Fibroblast of lung (primary cell): ENCODE measurements at places on chromosomes 6 and 20. TPM values are rescaled to one million over a fixed set of nuclear protein-coding genes. Genes with fewer than 3 reads are reported as not detected.

DNA sequence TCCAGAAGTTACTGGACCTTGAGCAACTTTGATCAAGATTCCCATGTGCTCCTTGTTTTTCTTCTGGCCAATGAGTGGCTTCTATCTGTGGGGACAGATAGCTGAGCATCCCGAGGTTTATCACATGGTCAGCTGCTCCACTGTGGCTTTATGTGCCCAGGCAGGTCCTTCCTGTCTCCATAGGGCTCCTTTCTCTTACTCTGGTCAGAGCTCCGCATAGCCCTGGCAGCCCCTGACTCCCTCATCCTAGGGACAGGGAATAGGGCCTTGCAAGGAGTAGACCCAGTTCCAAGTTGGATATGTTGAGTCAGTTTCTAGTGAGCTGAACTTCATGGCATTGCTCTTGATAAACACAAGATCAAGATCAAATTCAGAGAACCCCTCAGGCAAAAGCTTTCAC, 6.4 kb upstream of the MAS1L start:
- H3K27me3 ChIP-seq = no peaks in the 10 kb centered on the region
- no peaks in the 10 kb centered on the region for H3K36me3 ChIP-seq
- no peak overlapping the region for H3K4me3 ChIP-seq
- no peaks in the 10 kb centered on the region for H3K4me1 ChIP-seq
- no peak overlapping the region for H3K27ac ChIP-seq
- no peak for DNase-seq

DNA sequence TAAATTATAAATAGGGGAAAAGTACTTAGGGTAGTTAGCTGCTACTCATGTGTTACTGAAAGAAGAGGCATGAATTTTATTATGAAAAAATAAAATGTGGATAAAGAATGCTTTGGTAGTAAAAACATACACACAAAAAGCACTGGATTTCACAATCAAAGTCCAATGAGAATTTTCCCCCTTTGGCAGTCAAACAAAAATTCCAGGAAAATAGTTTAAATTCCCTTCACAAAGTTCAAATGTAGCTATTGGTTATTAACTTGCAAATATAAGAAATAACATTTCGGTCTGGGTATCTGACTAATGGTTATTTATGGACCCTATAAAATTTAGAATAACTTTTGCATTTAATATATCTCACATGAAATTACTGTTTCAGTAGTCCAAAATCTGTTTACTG, 210.4 kb downstream of the FOXC1 start:
- H3K27ac ChIP-seq = no peak overlapping the region
- H3K4me1 ChIP-seq = peaks cover 14% of the 10 kb centered on the region
- H3K4me3 ChIP-seq = no peak overlapping the region
- no peaks in the 10 kb centered on the region for H3K36me3 ChIP-seq
- H3K27me3 ChIP-seq = no peaks in the 10 kb centered on the region

DNA sequence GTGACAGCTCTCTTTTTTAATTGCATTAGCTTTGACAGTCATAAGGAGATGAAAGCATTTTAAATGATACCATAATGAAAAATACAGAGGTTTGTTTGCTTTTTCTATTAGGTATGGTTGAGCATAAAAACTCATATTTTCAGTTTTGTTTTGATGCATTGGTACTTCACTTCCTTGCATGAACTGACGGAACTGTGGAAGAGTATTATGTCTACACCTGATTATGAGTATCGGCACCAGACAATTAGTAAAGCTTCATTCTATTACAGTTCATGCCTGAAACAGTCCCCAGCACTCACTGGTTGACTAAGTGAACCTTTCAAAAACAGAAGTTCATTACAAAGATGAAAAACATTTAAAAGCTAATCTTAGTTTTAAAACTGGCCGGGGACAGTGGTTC, 593.0 kb downstream of the GRIK2 start:
- H3K36me3 ChIP-seq = no peaks in the 10 kb centered on the region
- H3K4me1 ChIP-seq = no peaks in the 10 kb centered on the region
- no peaks in the 10 kb centered on the region for H3K27me3 ChIP-seq
- H3K4me3 ChIP-seq = no peak overlapping the region
- no peak for DNase-seq

DNA sequence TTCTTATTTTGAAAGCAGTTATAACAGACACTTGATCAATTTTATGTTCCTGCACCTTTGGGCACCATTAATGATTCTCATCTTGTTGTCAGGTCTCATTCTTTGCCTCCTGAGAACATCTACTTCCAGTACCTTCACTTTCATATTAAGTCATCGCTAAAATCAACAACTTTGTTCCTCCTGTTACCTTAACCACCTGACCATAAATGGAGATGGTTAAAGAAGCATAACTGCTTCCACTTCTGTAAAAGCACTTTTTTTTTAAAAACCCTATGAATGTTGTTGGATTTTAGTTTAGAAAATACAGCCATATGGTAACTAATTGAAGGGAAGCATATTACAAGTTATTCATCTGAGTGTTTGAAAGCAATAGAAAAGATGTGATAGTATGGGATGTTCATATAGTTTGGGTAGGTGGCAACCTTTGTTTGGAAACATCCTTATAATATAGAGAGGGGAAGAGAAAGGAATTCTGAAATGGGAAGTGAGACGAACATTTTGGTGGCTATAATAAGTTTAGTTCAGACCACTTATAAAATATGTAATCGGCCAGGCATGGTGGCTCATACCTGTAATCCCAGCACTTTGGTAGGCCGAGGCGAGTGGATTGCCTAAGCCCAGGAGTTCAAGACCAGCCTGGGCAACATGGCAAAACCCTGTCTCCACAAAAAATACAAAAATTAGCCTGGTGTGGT, 53.9 kb downstream of the AFG1L start:
- H3K4me1 ChIP-seq = no peaks in the 10 kb centered on the region
- no peaks in the 10 kb centered on the region for H3K36me3 ChIP-seq
- H3K4me3 ChIP-seq = no peak overlapping the region
- no peaks in the 10 kb centered on the region for H3K27me3 ChIP-seq
- no peak overlapping the region for H3K27ac ChIP-seq

GRCh38 chr6:53009056-53009455, 14.0 kb upstream of the GSTA4 start:
- no peak overlapping the region for H3K27ac ChIP-seq
- peaks cover 6% of the 10 kb centered on the region for H3K4me1 ChIP-seq
- H3K36me3 ChIP-seq = peaks cover 11% of the 10 kb centered on the region
- no peaks in the 10 kb centered on the region for H3K27me3 ChIP-seq

- no peaks in the 10 kb centered on the region for H3K4me1 ChIP-seq
- H3K4me3 ChIP-seq = no peak overlapping the region
- no peak overlapping the region for H3K27ac ChIP-seq
- no peaks in the 10 kb centered on the region for H3K36me3 ChIP-seq
- H3K27me3 ChIP-seq = no peaks in the 10 kb centered on the region
- peak; percentile 73 for DNase-seq
Measured at GRCh38 chr20:6473197-6473596, 294.3 kb upstream of the BMP2 start.

GRCh38 chr6:128655978-128656498, 135.6 kb upstream of the PTPRK start:
- H3K4me3 ChIP-seq = no peak overlapping the region
- peak; percentile 97 for DNase-seq
- no peaks in the 10 kb centered on the region for H3K36me3 ChIP-seq
- no peaks in the 10 kb centered on the region for H3K27me3 ChIP-seq

GRCh38 chr6:17621003-17621402, 20.9 kb downstream of the FAM8A1 start:
- peaks cover 4% of the 10 kb centered on the region for H3K36me3 ChIP-seq
- no peak overlapping the region for H3K4me3 ChIP-seq
- no peak overlapping the region for H3K27ac ChIP-seq
- H3K4me1 ChIP-seq = no peaks in the 10 kb centered on the region

GRCh38 chr6:116156405-116157326, 30.7 kb upstream of the COL10A1 start:
- H3K4me1 ChIP-seq = no peaks in the 10 kb centered on the region
- H3K27ac ChIP-seq = no peak overlapping the region
- no peaks in the 10 kb centered on the region for H3K27me3 ChIP-seq
- DNase-seq = no peak

- H3K27me3 ChIP-seq = no peaks in the 10 kb centered on the region
- no peaks in the 10 kb centered on the region for H3K36me3 ChIP-seq
- no peaks in the 10 kb centered on the region for H3K4me1 ChIP-seq
- no peak overlapping the region for H3K27ac ChIP-seq
Measured at GRCh38 chr6:123547216-123547978, 89.4 kb downstream of the TRDN start.

GRCh38 chr6:78502386-78502887, 364.9 kb upstream of the IRAK1BP1 start:
- no peak for DNase-seq
- H3K36me3 ChIP-seq = no peaks in the 10 kb centered on the region
- no peaks in the 10 kb centered on the region for H3K27me3 ChIP-seq

GRCh38 chr20:57266291-57267157, at the start of gene BMP7:
Gene BMP7 (minus strand): TSS chr20:57266641. CDS start chr20:57266122, 519 bp downstream.
- H3K4me1 ChIP-seq = no peaks in the 10 kb centered on the region
- DNase-seq = peak; percentile 16
- H3K36me3 ChIP-seq = no peaks in the 10 kb centered on the region
- no peak within 1 kb of the TSS for H3K27ac ChIP-seq

- H3K27me3 ChIP-seq = peaks cover 3% of the 10 kb centered on the region
- no peaks in the 10 kb centered on the region for H3K4me1 ChIP-seq
- H3K4me3 ChIP-seq = no peak overlapping the region
- H3K27ac ChIP-seq = no peak overlapping the region
- DNase-seq = no peak
Measured at GRCh38 chr20:37893566-37894241, 9.2 kb upstream of the VSTM2L start.

DNA sequence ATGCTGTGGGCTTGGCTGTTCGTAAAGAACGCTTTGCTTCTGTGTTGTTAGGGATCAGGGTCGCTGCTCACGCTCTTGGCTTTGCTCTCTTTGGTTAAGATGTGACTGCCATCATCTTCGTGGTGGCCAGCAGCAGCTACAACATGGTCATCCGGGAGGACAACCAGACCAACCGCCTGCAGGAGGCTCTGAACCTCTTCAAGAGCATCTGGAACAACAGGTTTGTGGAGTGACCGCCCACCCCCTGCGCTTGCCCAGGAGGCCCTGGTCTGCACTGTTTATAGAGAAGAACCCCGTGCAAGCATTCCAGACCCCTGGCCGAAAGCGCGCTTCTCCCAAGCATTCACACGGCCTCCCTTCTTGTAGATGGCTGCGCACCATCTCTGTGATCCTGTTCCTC, 57.1 kb downstream of the GNAS start:
- no peaks in the 10 kb centered on the region for H3K27me3 ChIP-seq
- no peak overlapping the region for H3K27ac ChIP-seq
- no peak overlapping the region for H3K4me3 ChIP-seq
- peaks cover 20% of the 10 kb centered on the region for H3K36me3 ChIP-seq
- no peak for DNase-seq

DNA sequence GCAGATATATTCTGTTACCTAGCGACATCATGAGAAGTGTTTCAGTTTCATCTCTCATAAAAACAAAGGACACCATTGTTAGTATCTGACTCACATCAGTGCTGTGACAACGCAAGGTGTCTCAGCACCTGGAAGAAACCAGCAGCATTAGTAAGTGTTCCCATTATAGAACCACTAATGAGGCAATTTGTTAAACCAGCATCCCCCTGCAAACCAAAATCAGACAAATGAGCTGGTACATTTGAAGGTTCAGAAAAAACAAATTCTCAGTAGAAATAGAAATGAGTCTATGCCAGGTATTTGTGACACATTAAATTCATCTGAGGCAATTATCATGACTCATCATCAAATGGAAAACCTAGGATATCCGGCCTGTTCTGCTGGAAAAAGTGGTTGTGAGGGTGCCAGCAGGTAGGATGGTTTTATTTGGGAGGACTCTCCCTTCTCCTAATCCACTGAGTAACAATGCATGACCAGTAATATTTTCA, 151.7 kb downstream of the TMEM200A start:
- H3K4me3 ChIP-seq = no peak overlapping the region
- H3K36me3 ChIP-seq = no peaks in the 10 kb centered on the region
- no peaks in the 10 kb centered on the region for H3K4me1 ChIP-seq
- H3K27ac ChIP-seq = no peak overlapping the region

GRCh38 chr6:36216559-36216958, 20.0 kb downstream of the BRPF3 start:
- no peaks in the 10 kb centered on the region for H3K4me1 ChIP-seq
- H3K4me3 ChIP-seq = no peak overlapping the region
- H3K27ac ChIP-seq = no peak overlapping the region
- peaks cover 11% of the 10 kb centered on the region for H3K36me3 ChIP-seq
- H3K27me3 ChIP-seq = no peaks in the 10 kb centered on the region
- peak; percentile 42 for DNase-seq

- H3K4me1 ChIP-seq = peaks cover 3% of the 10 kb centered on the region
- peaks cover 6% of the 10 kb centered on the region for H3K36me3 ChIP-seq
- DNase-seq = no peak
- H3K4me3 ChIP-seq = no peak overlapping the region
Measured at GRCh38 chr6:41077536-41077935, 4.8 kb downstream of the NFYA start.

- no peaks in the 10 kb centered on the region for H3K27me3 ChIP-seq
- H3K36me3 ChIP-seq = no peaks in the 10 kb centered on the region
- no peaks in the 10 kb centered on the region for H3K4me1 ChIP-seq
Measured at GRCh38 chr6:168106633-168107005, 27.6 kb upstream of the FRMD1 start.

- peaks cover 5% of the 10 kb centered on the region for H3K4me1 ChIP-seq
- no peak for DNase-seq
- no peaks in the 10 kb centered on the region for H3K36me3 ChIP-seq
- no peak overlapping the region for H3K4me3 ChIP-seq
- H3K27me3 ChIP-seq = no peaks in the 10 kb centered on the region
Measured at GRCh38 chr6:33380272-33380981, 11.2 kb upstream of the KIFC1 start.

DNA sequence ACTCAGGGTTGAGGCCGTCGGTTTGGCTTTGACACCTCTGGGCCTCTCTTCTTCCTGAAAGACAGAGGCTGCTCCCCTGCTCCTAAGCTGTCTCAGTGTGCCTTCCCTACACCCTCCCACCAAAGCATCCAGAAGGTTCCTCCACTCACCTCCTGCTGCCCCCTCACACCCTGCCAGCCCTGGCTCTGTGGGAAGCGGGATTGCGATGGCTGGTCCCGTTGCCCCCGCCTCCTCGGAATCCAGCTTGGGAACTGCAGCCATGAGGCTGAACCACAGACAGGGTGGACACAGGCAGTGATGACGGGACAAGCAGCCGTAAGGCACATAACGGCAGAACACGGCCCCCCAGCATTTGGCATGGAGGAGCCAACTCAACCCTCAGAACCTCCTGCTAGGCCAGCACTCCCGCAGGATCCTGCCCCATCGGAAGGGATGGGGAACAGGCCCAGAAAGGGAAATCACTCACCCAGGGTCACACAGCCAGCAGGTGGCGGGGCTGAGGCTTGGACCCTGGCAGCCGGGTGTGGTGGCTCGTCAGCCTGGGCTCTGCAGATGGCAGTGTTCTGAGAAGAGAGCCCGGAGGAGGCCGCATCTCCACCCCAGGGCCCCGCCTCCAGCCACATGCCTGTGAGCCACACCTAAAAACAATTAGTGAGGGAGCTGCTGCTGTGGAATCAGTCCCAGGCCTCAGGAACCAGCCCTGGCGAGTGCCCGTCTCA, 139.6 kb downstream of the PHACTR3 start:
- DNase-seq = no peak
- no peak overlapping the region for H3K4me3 ChIP-seq
- H3K27ac ChIP-seq = no peak overlapping the region
- H3K4me1 ChIP-seq = no peaks in the 10 kb centered on the region

XKR7 gene
- not detected in 2 replicates for total RNA-seq

DDO gene
- total RNA-seq = 8.7 and 12.2 TPM in 2 replicates

ADGRF1 gene
- total RNA-seq = not detected in 2 replicates

ZSCAN16 gene
- total RNA-seq = 5.9 and 6.6 TPM in 2 replicates

IL17A gene
- not detected in 2 replicates for total RNA-seq

ULBP2 gene
- 1.0 and 1.8 TPM in 2 replicates for total RNA-seq

SIRPG gene
- total RNA-seq = not detected in 2 replicates

TJAP1 gene
- total RNA-seq = 7.4 and 8.9 TPM in 2 replicates

FOXS1 gene
- total RNA-seq = under 0.01 TPM in 1 of 2 replicates, not detected in the other

CCN2 gene
- 20.5 and 22.8 TPM in 2 replicates for total RNA-seq

BMP7 gene
- under 0.01 TPM in 1 of 2 replicates, not detected in the other for total RNA-seq

OLIG3 gene
- not detected in 2 replicates for total RNA-seq

STK38 gene
- 17.7 and 26.9 TPM in 2 replicates for total RNA-seq

ABHD16B gene
- not detected in 2 replicates for total RNA-seq

UBE2C gene
- total RNA-seq = 1.0 and 12.9 TPM in 2 replicates
